Ammon's horn (tissue), 1 donor: ENCODE measurements at places on chromosomes 13 and 19.

- no peak for DNase-seq
Observed at GRCh38 chr19:50693064-50693975, 26.3 kb downstream of the SHANK1 start.

DNA sequence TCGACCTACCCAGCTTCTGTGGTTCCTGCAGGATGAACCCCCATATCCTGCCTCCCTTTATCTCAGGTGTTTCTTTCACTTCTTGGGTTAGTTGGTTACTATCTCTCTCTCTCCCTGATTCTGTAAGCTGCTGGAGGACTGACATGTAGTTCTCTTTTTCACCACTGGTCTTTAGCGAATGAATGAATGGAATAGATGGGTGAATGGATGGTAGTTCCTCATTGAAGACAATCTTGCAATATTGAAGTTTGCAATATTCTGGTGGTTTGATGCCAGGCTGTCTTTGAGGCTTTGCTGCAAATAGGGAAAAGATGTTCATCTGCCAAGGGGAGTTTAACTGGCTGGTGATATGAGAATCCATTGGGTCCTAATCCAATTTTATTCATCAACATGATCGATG lies 120.2 kb downstream of the UBL3 start:
- no peak for DNase-seq

- DNase-seq, result no peak
Observed at GRCh38 chr19:30047432-30047831, 105.4 kb downstream of the URI1 start.

DNA sequence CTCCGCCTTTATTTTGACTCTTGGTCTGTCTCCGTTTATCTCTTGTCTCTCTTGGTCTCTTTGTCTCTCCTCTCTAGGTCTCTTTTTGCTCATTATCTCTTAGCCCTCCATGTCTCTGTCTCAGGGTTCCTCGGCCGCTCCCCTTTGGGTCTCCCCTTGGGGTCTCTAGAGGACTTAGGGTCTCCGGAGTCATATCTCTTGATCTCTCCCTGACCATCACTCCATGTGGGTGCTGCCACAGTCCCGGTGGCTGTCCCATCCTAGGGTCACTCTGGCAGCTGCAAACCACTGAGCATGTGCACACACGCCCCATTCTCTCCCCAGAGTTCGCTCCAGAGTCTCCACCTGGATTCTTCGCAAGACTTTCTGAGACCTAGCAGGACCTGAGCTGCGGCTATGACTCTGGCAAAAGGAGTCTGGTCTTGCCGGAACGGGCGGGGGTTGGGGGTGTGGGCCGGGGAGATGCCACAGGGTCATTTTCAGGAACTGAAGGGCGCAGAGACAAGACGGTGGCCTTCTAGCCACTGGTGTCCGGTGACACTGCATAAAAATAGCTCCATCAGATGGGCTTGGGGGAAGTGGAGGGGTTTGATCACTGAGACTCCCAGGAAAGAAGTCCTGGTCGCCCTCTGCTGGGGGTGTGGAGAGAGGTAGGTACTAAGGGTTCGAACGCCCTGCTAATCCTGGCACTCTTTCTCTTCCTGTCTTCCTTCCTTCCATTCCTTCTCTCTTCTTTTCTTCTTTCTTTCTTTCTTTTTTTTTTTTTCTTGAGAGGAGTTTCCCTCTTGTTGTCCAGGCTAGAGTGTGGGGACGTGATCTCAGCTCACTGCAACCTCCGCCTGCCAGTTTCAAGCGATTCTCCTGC lies 1.2 kb upstream of the KCNA7 start:
- no peak for DNase-seq

- DNase-seq, result no peak
Observed at GRCh38 chr13:39159846-39160370, 121.7 kb downstream of the NHLRC3 start.

DNA sequence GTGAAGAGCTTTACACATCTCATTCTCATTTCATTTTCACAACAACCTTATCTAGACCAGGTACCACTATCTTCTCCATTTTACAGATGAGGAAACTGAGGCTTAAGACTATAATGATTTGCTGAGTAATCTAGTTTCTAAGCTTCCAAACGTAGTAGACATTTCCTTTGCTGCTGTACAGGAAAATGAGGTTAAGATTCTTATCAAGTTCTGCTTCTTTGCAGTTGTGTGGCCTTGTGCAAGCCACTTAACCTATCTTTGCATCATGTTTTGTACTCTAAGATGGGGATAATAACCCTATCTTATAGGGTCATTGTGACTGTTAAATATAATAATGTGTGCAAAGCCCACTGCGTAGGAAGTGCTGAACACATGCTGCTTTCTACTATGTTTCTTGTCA lies 307.9 kb downstream of the HS6ST3 start:
- DNase-seq, result no peak

- DNase-seq, result no peak
Observed at GRCh38 chr13:59203855-59204254, 959.9 kb downstream of the DIAPH3 start.

GRCh38 chr19:55209693-55210472 lies 582 bp upstream of the PTPRH start:
- DNase-seq, result no peak

- DNase-seq, result no peak
Observed at GRCh38 chr13:84985860-84986259, 813.4 kb downstream of the SLITRK6 start.

GRCh38 chr13:20553311-20553710 lies 13.6 kb upstream of the IFT88 start:
- peak; percentile 96 for DNase-seq

- DNase-seq, result no peak
Observed at GRCh38 chr13:78032132-78032531, 113.5 kb upstream of the EDNRB start.

GRCh38 chr19:18941628-18942354 lies 774 bp upstream of the HOMER3 start:
- DNase-seq, result no peak

DNA sequence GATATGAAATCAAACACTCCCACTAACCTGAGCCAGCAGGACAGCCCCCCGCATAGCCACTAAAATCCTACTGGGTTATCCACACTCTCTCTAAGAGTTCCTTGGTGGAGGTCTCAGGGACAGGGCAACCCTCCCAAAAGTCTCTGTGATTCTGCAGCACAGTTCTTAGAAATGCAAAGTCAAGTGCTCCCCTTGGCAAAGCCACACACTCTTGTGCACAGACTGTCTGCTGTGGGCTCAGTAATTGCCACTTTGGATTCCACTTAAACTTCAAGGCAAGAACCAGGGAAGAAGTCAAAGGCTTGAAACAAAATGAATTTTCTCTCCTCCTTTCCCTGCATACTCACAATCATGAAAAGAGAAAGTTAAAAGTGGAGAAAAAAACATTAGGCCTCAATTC lies 61.5 kb downstream of the DOCK9 start:
- DNase-seq, result no peak

DNA sequence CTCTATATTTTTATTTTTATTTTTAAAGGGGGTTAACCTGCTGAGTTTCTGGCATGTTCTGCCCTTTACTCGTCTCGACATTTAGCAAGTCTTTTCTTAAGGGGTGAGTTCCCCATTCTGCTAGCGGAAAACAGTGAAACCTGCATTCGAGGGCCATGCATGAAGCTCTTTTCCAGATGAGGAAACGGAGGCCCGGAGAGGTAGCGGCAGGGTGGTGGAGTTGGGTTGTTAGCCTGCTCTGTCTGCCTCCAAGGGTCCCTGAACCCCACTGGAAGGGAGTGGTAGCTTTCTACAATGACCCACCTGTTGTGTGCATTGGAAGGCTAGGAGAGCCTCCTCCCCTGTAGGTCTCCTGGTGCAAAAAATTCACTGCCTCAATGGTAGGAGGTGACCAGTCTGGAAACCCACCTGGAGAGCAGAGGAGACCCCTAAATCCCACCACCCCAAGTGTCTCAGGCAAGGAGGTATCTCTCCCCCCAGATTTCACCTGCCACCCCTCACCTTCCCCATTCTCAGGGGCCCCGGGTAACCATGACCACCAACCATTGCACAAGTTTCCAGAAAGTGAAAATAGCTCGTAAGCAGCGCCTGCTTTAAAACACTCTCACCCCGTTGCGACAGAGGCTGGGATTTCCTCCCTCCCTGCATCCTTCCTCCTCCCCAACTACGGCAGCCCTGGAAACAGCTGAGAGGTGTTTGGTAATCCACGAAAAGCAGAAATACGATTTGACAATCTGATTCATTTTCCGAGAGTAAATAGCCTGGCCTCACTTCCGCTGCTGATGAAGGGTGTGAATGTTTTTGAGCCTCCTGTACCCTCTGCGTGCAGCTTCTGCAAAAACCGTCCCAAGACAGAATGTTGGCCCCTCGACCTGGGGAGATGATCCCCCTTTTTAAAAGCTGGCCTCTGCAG lies 3.5 kb downstream of the KLF2 start:
- peak; percentile 85 for DNase-seq

- DNase-seq, result no peak
Observed at GRCh38 chr13:76632401-76633044, 253.7 kb downstream of the KCTD12 start.

DNA sequence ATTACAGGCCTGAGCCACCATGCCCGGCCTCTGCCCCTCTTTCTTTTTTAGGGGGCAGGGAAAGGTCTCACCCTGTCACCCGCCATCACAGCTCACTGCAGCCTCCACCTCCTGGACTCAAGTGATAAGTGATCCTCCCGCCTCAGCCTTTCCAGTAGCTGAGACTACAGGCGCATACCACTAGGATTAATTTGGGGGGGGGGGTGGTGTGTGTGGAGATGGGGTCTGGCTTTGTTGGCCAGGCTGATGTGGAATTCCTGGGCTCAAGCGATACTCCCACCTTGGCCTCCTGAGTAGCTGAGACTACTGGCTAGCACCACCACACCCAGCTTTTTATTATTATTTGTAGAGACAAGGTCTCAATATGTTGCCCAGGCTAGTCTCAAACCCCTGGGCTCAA lies 4.2 kb downstream of the APOE start:
- no peak for DNase-seq

DNA sequence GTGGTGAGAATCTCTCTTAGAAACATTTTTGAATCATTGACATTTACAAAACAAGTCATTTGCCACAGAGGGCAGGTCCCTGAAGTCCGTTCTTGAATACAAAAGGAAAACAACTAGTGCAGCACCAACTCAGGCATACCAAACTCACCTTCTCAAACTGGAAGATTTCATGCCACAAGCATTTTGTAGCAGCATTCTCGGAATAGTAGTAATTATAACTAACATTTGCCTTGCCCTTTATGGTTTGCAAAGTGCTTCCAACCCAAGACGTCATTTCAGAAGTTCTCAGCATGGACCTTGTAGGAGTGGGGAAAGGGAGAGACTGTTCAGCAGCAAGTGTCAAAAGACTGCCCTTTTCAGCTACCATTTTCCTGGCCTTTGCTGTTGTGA lies 344.6 kb downstream of the RFC3 start:
- DNase-seq, result no peak

- DNase-seq, result no peak
Observed at GRCh38 chr13:113900646-113901045, 36.8 kb upstream of the GAS6 start.

DNA sequence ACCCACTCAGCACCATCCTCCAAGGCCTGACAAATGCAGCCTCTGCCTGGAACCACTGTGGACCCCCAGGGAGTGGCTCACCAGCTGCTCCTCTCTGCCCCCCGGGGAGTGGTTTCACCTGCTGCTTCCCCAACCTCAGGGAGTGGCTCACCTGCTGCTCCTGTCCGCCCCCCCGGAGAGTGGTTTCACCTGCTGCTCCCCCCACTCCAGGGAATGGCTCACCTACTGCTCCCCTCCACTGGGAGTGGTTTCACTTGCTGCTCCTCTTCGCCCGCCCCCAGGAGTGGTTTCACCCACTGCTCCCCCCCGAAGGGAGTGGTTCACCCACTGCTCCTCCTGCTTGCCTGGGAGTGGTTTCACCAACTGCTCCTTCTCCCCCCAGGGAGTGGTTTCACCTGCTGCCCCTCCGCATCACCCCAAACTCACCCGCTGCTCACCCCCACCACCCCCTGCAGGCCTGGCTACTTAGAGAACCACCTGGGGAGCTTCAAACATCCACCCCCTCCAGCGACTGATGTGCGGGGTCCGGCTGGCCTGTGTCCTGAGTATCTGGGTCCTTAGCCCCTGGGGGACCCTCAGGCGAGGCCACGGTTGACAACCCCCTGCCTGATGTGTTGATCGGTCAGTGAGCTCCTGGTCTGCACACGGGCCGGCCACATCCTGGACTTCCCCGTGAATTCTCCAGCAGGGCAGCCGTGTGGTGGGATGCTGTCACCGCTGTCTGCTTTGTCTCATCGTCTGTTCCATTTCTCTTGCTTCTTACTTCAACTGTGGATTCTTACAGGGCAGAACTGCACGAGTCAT lies 14.6 kb upstream of the TMEM255B start:
- DNase-seq, result no peak

- DNase-seq, result no peak
Observed at GRCh38 chr19:628168-628567, 5.2 kb downstream of the POLRMT start.

GRCh38 chr19:28881616-28882015 lies 331.3 kb downstream of the UQCRFS1 start:
- DNase-seq, result no peak

- DNase-seq, result no peak
Observed at GRCh38 chr19:798415-799075, 1.3 kb downstream of the PTBP1 start.

DNA sequence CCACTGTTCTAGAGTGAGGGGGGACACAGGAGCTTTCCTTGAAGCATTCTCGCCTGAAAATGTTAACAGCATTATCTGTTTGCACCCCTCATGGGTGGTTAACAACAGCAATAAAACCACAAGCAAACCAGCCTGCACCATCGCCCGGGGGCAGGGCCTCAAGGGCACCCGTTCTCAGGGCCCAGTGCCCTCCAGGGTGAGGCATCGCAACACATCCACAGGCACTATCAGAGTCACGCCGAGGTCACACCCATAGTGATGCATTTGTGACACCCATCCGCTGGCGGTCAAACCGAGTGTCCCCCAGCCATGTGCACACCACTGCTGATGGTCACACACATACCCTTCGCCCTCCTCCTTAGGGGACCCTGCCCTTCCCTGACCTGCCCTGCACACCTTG lies 4.6 kb downstream of the FUT5 start:
- no peak for DNase-seq

- DNase-seq, result no peak
Observed at GRCh38 chr19:51131780-51132680, 7.3 kb downstream of the SIGLEC9 start.

DNA sequence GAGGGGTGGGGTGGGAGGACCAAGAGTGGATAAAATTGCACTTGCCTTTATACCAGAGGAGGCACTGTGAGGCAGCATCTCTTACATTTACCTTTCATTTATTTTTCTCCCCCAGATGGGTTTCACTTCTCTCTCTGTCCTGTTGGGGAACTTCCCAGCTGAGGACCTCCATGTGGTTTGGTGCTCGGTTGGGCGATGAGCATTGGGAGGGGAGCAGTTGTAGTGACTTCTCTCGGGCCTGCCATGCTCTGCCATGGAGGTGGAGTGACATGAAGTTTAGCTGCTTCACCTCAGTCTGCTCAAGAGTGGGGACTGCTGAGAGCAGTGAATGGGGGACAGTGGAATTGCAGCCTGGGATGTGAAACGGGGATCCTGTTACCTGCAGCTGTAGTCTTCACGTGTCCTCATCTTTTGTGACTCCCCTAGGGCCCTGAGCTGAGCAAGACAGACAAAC lies 23.1 kb upstream of the CXCL17 start:
- DNase-seq, result peak; percentile 44

DNA sequence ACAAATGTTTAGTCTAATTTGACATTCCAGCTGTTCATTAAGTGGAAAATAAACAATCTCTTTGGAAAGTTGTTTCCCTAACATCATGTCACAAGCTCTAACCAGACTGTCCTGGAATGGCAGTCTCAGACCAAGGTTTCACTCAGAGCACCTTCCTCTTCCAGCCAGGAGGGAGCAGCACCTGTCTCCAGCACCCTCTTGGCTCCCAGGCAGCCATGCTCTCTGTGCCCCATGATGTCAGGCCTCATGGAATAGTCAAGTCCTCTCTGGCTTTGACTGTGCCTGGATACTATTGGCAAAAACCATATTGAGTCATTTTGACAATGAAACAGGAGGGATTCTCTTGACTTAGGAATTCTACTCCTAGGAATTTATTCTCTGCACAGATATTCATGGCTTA lies 171.4 kb downstream of the OXGR1 start:
- no peak for DNase-seq
